Central memory CD8-positive, alpha-beta T cell (primary cell): ENCODE measurements at places on chromosomes 11 and 22.
A peak's percentile ranks its signal among the peaks of the same experiment; 100 is the strongest.

GRCh38 chr11:8202516-8203413, 33.9 kb upstream of the RIC3 start:
- DNase-seq, result no peak

DNA sequence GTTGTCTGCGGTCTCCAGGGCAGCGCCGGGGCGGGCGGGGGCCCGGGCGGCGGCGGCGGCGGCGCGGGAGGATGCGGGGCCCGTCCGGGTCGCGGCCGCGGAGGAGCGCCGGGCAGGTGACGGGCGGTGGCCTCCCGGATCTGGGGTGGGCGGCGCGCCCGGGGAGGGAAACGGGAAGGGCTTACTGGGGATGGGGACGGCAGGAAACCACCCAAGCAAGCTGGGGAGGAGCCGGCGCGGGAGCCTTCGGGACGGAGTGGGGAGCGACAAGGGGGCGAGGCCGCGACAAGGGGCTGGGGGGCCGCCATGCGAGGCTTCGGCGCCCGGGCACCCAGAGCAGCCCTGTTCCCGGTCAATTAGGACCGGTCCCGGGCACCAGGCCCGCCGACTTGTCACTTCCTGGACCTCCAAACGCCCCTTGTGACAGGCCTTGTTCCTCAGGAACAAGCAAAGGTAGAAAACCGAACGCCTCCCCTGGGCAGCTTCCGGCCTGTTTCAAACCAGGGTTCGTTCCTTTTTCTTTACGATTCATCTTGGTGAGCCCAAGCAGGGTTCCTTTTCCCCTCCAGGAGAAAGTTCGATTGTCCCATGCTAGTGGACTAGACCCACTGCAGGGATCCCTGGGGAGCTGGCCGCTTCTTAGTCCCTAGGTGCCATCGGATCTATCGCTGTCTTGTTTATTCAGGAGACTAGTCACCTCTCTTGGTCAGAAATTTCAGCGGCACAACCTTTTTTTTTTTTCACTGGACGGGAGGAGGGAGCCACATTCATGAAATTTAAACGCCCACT, 492 bp downstream of the JHY start:
- DNase-seq, result peak; percentile 22

- no peak for DNase-seq
These were observed 28.4 kb downstream of the SHANK3 start for GRCh38 chr22:50701076-50701419.

DNA sequence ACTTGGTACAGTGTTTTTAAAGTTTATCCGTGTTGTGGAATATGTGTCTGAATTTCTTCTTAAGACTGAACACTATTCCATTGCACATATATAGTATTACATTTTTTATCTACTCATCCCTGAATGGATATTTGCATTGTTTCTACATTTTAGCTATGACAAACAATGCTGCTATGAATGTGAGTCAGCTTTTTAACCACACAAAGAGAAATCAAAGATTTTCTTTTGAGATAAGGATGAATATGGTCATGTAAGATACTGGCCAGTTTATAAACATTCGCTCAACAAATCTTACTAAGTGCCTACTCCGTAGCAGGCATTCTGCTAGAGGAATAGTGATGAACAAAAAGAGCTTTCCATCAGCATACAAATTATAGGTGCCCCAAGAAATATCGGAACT, 16.5 kb upstream of the OR9G4 start:
- no peak for DNase-seq

DNA sequence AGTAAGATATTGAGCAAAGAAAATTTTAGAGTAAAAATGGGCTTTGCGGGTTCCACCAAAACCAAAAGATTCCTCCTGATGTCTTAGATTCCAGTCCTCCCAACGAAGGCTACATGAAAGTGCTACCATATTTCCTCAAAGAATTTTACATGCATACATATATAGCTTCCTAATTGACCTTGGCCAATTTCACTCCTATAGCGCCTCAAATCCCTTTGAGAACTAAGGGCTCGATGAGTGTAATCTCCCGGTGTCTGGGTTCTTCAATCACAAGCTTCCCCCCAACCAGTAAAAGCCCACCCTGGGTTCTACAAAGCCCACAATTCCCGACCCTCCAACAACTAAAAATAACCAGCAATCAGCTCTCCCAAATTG, 1.2 kb downstream of the SIK3 start:
- DNase-seq, result no peak

DNA sequence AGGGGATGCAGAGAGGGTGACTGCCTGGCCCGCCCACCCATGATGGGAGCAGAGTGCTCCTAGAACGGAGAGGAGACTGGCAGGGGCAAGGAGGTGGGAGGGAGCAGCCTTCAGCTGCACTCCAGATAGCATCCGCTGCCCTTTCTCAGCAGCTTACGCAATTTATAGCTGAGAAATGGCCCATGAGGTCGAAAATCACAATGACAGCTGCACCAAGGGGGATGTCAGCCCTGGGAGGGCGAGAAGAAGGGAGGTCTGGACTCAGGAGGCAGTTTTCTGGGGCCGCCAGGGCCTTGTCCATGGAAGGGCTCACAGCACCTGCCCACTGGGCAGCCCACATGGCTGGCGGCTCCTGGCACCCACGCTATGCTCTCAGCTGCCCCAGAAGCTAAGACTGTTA, 17.6 kb upstream of the MOB2 start:
- DNase-seq, result no peak

DNA sequence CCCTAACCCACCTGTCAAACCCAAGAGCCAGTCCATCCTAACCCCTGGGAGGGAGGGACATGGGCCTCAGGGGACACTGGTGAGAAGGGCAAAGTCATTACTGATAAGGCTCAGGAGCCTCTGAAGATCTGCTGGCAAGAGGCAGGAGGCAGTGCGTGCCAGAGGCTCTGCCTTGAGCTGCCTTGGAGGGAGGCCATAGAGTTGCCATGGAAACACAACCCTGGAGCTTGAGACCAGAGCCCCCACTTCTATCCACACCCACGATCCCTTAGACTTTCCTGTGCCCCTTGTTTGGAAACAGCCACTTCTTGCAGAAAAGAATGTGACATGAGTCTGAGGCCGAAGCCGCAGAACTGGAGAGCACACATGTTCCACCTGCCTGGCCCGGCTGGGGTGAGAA, 89.7 kb upstream of the CSNK2A3 start:
- DNase-seq, result no peak

- DNase-seq, result no peak
These were observed 673.1 kb downstream of the KCNA4 start for GRCh38 chr11:29343465-29344333.

GRCh38 chr22:27299181-27300085, 502.1 kb downstream of the MN1 start:
- no peak for DNase-seq

DNA sequence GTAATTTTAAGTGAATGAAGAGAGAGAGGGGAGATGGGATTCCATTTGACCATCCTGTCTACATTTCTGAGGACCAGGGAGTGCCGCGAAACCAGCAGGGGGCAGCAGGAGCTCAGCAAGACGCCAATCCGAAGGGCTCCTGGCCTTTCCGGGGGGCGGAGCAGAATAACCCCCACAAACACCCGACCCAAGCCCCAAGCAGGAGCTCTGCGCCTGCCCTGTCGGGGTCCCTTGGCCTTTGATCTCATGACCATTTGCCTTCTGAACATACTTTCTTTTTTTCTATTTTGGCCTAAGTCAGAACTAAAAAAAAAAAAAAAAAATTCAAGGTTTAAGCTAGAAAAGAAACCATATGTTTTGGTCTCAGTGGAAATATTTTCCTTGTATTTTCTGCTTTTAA, 21.9 kb upstream of the SCN2B start:
- peak; percentile 81 for DNase-seq

DNA sequence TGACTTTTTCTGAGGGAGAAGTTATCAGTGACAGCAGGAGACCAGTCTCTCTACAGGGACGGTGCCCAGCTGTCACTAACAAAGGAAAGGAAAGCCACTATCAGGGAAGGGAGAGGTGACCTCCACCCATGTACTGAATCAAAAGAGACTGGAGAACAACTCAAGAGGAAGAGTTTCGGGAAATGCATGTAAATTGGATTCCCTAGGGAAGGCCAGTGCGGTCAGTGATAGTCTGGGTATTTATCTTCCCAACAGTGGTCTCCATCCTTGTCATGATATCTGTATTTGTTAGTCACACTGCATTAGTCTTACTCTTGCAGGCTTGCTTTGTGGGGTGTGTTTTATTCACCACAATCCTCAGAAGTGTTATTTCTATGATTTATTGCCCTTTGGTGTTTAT, 193.4 kb upstream of the KIRREL3 start:
- no peak for DNase-seq

GRCh38 chr11:18065572-18065971, 19.5 kb upstream of the TPH1 start:
- no peak for DNase-seq

GRCh38 chr22:36134182-36134581, 26.4 kb downstream of the APOL3 start:
- DNase-seq, result no peak

- DNase-seq, result no peak
These were observed 7.9 kb upstream of the SLN start for GRCh38 chr11:107719557-107720302.

DNA sequence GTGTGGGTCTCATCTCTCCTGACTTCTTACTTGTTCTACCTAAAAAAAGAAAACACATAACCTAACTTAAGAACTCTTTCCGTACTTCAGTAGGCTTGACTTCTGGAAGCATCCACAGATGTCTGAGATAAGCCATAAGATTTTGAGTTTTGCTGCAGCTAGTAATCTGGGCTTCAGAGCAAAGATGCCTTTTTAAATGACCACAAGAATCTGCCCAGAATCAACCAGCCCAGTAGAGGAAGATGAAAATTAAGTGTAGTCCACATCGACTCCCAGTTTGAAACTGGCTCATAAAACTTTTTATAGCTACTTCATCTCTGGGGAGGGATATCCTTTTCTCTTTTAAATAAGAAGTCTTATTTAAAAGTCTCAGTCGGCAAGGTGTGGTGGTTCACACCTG, 10.7 kb downstream of the DENND5A start:
- no peak for DNase-seq

- DNase-seq, result no peak
These were observed 458.8 kb downstream of the BUD13 start for GRCh38 chr11:116314006-116314405.
